Hippocampal formation (tissue), 2 donors: ENCODE measurements at places on chromosomes 12 and 14.

DNA sequence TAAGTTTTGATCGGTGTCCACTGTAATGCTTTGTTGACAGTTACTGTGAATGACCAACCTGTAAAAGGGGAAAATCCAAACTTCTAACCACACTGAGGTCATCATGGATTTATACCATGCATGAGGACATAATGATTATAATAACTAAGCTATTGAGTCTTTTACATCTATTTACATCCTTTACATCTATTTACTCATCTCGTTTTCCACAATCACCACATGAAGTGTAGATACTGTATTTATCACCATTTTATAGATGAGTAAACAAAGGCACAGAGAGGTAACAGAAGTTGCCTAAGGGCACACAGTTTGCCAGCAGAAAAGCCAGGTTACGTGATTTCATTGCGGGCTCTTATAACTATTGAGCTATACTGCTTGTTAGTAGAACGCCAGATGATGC, 27.9 kb upstream of the EID3 start:
- DNase-seq: no peak

- no peak for DNase-seq
Observed at GRCh38 chr12:105622846-105623736, 292.6 kb downstream of the C12orf75 start.

DNA sequence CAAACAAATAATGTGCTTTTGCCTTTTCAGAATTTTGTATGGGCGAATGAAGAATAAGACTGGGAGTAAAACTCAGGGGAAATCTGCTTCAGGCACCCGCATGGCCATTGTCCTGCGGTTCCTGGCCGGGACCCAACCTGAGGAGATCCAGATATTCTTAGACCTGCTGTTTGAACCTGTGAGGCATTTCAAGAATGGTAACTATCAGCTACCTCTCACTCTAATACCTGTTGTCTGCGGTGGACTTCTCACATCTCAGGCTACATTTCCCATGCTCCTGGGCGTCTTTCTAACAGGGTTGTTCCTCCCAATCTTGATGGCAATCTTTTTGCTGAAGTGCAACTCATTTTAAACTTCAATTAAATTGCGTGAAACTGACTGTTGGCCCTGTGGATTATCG, 47.1 kb downstream of the UTP20 start:
- no peak for DNase-seq

GRCh38 chr12:77032406-77032805, 33.0 kb downstream of the E2F7 start:
- DNase-seq: no peak

GRCh38 chr14:30651937-30652336, 29.8 kb downstream of the SCFD1 start:
- no peak for DNase-seq

DNA sequence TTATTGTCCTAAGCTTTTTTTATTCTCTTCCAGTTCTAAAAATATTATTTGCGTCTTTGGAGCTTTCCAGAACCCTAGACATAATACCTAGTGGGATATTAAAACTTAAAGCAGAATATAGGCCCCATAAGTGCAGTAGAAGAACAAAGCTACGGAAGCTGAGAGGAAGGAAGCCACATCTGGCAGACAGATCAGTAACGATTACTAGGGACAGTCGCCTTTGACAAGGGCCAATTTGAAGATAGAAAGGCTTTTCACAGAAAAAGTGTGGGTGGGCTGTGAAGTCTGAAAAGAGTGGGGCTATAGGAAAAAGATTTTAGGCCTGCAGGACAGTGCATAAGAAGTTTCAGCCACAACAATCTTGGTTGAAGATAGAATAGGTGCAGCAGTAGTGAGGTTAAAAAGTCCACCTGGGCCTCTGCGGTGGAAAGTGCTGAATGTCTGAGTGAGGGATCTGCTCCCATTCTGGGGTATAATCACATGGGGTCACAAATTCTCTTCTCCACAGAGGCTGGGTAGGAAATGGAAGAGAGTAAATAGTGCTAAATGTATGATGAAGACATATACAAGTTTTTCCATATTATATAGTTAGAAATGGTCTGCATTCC, 114.5 kb downstream of the CMAS start:
- no peak for DNase-seq
